ENCODE measurements at places on chromosomes 3 and 15.

DNA sequence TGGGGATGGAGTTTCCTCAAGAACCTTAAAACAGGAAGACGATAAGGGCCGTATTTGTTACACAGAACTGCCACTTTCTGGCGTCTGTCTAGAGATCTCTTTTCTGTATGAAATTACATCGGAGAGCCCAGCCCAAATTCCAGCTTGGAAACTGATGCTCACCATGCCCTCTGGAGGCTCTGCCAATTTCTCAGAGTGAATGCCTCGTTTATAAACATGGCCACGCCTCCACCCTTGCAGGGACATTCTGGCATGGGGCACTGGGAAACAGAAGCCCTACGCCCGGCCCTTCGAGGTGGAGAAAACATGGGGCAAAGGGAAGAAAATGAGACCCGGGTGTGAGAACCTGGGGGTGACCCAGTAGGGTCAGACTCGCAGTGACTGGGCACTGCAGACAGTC lies 53.4 kb upstream of the SEC13 start:
- DNase-seq = no peak

GRCh38 chr15:53746101-53746500 lies 13.4 kb downstream of the WDR72 start:
- DNase-seq = no peak

GRCh38 chr3:144263706-144264105 lies 292.1 kb downstream of the DIPK2A start:
- DNase-seq = no peak

DNA sequence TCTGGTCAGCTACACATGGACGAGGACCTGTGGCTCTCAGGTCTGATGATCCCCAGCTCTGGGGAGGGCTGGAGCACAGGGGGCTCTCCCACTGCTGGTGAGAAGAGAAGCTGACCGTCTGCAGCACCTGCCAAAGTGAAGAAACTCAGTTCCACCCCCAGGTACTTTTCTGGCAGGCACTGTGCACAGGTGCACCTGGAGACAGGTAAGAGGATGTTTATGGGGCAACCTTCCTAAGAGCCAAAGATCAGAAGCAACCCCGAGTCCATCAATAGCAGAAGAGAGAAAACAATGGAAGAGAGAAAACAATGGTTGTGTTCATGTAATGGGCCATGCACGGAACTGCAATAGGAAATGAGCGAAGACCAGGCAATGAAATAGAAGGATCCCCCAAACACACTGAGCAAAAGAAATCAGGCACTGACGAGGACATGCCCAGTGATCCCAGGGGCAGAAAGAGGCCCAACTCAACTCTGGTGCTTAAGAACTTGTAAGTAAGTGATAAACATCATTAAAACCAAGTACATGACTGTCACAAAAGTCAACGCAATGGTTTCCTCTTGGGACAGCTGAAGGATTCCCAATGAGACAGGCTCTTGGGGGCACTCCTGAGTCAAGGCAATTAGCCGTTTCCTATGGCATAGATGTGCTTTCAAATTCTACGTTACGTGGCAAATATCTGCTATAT lies 95.0 kb upstream of the ALDH1A3 start:
- no peak for DNase-seq

GRCh38 chr3:63142681-63143080 lies 135.4 kb upstream of the SYNPR start:
- no peak for DNase-seq
